Activated gamma-delta T cell treated with anti-CD3 and anti-CD28 coated beads, Interleukin-2, amount 50 U/mL, for 16 hours (primary cell): ENCODE measurements at places on chromosomes 7 and 10.

DNA sequence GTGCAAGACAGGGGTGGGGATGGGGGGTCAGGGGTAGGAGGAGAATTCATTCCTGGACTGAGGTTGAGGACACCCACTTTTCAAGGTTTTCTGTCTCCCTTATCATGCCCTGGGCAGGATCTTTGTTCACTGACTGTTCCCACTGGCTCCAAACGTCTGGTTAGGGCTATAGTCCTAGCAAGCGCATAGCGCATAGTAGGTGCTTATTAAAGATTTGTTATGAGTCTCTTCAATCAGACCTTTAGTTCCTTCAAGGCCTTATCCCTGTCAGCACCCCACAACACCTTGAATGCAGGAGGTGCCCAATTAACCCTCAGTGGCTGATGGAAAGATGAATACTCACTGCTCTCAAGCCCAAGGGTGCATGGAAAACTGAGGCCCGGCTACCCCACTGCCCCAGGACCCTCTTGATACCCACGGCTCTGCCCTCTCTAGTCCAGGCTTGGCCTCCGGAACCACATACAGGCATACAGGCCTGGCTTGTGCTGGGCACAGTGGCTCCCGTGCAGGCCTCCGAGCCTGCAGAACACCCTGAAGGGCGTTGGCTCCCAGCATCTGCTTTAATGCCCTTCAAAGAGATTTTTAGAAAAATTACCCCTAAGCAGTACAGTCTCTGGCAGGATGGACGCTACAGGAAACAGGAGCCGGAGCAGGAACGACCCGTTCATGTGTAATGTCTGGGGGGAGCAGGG is 177.7 kb downstream of the SH3PXD2A start:
- no peak for DNase-seq

DNA sequence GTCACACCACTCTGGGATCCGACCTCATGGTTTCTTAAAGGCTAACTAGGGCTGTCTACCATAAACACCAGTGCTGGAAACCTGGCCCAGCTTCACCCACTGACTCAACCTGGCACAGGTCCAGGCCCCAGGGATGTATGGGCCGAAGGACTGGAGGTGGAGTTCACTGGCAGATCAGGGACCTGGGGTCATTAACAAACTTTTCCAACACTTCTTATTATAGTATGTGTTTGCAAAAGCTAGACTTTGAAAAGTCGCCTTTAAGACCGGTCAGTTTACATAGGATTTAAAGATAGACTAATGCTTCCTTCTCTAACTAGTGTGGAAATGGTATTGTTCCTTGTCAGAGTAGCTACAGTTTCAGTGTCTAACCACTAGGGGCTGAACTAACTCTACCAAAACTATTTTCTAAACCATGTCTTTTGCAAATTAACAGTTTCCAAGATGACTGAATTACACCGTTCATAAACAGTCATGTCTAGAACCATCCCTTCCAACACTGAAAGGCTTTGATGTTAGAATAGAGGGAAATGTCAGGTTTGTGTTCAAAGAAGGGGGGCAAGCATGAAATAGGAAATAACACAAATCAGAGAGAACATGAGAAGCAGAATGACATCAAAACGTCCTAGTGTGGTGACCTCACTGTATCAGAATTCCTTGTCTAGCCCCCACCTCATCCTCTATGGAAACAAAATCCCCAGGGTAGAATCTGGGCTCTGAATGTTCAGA is 29.7 kb downstream of the STN1 start:
- DNase-seq, result no peak

GRCh38 chr7:151429237-151429559 is 10.7 kb downstream of the CRYGN start:
- no peak for DNase-seq

- DNase-seq, result no peak
Observed at GRCh38 chr10:3426190-3426845, 253.7 kb upstream of the PITRM1 start.

- DNase-seq, result no peak
Observed at GRCh38 chr10:110389255-110389654, 84.5 kb upstream of the SMNDC1 start.

DNA sequence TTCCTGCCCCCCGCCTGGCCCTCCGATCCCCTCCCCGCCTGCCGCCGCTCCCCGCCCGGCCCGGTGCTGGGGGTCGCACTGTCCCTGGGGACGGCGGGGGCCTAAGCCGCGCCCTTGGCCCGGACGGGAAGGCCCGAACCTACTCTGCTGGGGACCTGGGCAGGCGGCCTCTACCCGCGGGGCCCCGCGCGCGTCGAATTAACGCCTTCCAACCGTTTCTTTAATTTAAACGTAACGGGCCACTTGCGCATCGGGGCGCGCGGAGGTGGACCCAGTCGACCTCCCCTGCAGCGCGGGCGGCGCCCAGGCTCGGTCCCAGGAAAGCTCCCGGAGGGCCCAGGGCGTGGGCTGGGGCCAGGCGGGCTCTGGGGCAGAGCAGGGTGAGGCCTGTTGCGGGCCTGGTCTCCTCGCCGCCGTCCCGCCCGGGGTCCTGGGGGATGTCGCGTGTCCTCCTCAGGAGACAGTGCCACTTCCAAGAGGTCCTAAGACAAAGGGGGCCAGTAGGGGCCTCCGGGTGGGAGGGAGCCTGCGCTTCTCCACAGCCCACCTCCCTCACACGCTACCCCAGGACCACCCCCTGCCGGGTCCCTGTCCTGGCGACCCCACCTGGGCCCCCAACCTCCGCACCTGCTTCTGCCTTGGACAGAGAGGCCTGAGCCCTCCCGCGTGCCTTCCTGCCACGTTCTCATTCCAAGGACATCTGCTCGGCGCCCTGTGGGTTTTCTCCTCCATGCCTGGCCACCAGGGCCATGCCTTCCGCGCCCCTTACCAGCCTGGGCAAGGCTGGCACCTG is 658 bp upstream of the PTPRN2 start:
- DNase-seq, result no peak

DNA sequence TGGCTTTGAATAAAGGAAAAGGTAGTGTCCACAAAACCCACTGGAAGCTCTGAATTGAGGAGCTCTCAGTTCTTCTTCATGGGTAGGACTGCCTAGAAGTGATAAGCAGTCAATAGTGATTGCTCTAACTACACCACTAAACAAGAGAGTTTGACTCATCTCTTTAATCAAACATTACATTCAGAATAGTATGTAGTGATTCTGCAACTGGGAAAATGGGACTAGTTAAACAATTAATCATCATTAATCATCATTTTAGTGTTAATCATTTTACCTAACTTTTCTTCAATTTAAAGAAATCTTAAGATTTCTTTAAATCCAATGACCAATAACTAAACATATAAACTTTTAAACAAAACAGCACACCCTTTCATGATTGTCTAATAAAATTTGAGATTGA is 484.0 kb upstream of the FZD8 start:
- DNase-seq, result no peak

DNA sequence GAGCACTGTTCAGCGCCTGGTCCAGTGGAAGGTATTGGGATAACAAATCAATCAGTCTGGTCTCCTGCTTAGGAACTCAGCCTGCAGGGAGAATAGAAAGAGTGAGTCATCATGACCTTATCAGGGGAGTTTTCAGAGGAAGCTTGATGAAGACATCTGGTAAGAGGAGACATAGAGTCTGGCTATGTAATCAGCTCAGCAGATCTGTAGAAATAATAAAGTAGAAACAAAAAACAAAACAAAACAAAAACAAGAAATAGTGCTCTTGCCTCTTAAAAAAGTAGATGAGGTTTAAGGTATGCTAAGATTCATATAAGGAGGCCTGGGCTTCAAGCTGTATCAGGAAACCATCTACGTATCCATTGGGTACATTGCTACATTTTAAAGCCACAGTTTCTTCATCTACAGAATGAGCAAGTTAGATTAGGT is 14.4 kb downstream of the TAS2R41 start:
- no peak for DNase-seq

DNA sequence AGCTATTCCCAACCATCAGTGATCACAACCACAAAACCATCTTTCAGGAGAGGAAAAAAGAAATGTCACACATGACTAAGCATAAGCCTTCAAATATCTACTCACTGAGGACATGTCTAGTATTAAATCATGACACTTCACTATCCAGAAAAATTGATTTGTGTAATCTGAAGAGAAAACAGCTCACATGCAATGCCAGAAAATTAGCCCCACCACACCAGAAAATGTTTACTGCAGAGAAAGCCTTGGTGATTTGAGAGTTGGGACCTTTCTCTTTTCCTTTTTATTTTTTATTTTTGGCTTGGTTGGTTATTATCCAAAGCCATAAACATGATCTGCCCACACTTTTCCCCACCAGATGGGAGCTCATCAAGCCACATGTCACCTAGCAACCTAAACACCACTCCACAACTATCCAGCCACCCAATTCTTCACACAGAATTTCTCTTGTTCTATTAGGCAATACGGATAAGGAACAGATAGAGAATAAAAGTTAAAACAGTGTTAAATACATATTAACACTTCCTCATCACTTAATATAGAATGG is 3.1 kb downstream of the PARD3 start:
- DNase-seq, result no peak

DNA sequence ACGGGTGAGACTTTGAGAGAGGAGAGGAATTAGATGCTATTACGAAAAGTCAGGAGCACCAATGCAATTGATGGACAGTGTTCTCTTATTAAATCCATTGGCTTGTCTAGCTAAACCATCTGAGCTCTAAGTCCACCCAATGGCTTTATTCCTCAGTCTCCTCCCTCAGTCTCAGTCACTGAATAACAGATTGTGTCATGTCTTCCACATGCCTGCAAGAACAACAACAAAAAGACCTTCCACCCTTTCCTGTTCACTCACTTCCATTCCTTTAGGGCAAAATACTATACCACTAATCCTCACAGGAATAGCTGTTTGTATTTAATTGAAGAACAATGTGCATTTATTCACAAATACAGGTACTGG is 154.8 kb upstream of the LAMB4 start:
- DNase-seq, result no peak

DNA sequence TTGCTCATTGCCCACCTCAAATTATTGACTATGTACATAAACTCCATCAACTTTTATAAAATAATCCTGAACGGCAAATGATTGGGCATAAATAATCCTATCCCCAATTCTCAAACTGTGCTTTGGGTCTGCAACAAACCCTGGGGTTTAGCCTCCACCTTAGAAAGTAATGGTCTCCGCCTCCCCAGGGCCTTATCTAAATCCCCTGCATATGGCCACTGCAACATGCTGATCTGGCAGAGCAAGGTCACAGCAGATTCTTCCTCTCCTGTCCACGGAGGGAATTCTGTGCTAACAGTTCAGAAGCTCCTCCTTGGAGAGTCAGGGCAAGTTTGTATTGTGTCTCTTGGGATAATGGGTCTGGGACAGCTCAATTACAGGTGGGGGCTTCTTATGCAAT is 18.4 kb downstream of the FXYD4 start:
- DNase-seq, result no peak

- no peak for DNase-seq
Observed at GRCh38 chr7:94250987-94251386, 143.7 kb upstream of the COL1A2 start.

- DNase-seq, result no peak
Observed at GRCh38 chr10:101043363-101043707, 12.3 kb downstream of the SFXN3 start.

- no peak for DNase-seq
Observed at GRCh38 chr7:111210996-111211395, 120.1 kb downstream of the LRRN3 start.

GRCh38 chr7:50957431-50957830 is 174.7 kb upstream of the GRB10 start:
- DNase-seq, result no peak

DNA sequence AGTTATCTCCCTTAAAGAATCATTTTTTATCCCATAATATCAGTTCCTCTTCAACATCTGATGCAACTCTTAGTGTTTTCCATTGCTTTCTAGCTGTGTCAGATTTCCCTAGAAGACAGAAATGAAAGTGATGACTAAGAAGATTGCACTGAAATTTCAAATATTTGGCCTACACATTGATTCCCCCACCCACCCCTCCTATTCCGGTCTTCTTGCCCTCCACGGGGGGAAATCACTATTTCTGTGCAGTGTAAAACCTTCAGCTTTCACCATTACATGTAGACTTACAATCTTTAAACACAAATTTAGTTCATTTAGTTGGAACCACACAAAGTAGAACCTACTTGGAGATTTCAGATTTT is 63.7 kb upstream of the IL6 start:
- no peak for DNase-seq

- no peak for DNase-seq
Observed at GRCh38 chr7:22561895-22562593, 62.1 kb upstream of the STEAP1B start.

GRCh38 chr10:112896273-112896672 is 53.8 kb upstream of the TCF7L2 start:
- no peak for DNase-seq

DNA sequence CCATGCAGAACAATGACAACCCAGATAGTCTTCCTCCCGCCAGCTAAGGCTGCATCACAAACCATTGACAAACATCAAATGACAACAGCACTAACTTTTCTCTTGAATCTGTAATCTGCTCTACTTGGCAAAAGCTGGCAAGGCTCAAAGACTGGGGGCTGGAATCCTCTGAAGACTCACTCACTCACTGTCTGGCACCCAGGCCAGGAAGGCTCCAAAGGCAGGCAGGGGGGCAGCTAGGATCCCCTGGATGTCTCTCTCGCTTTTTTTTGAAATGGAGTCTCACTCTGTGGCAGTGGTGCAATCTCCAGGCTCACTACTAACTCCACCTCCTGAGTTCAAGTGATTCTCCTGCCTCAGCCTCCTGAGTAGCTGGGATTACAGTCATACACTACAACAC is 159.7 kb upstream of the GPR26 start:
- DNase-seq, result no peak

DNA sequence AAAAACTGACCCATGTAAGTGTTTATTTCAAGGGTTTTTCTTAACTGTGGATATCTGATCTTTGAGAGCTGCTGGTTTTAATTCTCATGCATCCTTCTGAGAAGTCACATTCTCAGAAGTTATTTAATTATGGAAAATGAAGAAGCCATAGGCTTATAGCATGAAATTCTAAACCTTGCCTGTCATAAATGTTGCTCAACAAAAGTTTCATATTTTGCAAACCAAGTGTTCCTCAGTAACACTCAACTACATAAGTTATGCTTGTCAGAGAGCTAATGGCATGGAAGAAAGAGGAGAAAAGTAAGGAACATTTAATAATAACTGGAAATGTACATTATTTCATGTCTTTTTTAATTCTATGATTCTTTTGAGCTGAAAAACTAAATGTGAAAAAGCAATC is 78.6 kb upstream of the MPP7 start:
- DNase-seq, result no peak

DNA sequence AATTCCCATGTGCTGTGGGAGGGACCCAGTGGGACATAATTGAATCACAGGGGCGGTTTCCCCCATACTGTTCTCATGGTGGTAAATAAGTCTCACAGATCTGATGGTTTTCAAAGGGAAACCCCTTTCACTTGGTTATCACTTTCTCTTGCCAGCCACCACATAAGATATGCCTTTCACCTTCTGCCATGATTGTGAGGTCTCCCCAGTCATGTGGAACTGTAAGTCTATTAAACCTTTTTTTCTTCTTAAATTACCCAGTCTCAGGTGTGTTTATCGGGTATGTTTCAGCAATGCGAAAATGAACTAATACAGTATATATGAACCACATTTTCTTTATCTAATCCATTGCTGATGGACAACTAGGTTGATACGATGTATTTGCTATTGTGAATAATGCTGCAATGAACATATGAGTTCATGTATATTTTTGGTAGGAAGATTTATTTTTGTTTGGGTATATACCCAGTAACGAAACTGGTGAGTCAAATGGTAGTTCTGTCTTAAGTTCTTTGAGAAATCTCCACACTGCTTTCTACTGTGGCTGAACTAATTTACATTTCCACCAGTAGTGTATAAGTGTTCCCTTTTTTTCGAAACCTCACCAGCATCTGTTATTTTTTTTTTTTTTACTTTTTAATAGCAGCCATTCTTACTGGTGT is 70.0 kb upstream of the HGF start:
- DNase-seq, result no peak

GRCh38 chr7:48643431-48644013 is 280.8 kb upstream of the CDC14C start:
- no peak for DNase-seq
